ENCODE measurements at places on chromosomes 12 and 14. TPM values are rescaled to one million over a fixed set of nuclear protein-coding genes. Genes with fewer than 3 reads are reported as not detected.

DNA sequence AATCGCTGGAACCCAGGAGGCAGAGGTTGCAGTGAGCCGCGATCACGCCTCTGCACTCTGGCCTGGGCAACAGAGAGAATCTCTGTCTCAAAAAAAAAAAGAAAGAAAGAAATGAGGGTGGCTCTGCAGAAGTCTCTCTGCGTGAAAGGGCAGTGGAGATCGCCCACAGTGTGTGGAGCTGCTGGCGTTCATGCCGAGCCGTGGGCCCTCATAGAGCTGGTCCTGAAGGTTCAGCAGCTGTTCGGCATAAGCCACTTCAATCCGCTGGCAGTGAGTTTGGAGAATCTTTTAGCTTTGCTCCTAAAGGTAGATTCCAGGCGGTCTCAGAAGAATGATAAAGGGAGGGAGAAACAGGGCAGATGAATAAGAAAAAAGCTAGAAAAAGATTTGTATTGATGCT is 36.7 kb upstream of the ATP2A2 start:
- DNase-seq, result no peak

RPL10L gene
- total RNA-seq, result not detected

DNA sequence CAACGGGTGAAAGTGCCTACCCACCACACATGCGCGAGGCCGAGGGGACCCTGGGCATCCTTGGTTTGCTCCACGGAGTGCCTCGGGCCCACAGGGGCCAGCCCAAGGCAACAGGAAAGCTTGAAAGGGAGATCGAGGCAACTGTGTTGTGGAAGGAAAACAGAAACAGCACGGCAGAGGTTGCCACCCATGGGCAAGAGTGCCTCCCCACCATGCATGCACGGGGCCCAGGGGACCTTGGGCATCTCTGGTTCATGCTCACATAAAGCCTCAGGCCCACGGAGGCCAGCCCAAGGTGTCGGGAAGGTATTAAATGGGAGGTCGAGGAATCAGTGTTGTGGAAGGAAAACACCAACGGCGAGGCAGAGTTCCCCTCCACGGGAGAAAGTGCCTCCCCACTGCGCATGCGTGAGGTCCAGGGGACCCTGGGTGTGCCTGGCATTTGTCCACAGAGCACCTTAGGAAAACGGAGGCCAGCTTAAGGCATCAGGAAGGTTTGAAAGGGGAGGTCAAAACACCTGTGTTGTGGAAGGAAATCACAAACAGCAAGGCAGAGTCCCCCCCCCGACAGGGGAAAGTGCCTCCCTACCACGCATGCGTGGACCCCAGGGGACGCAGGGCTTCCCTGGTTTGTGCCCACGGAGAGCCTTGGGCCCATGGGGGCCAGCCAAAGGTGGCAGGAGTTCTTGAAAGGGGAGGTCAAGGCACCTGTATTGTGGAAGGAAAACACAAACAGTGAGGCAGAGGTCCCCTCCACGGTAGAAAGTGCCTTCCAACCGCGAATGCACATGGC is 367.3 kb downstream of the ALG10 start:
- no peak for DNase-seq

KRT77 gene
- total RNA-seq, result not detected

TTC6 gene
- total RNA-seq, result not detected

DNA sequence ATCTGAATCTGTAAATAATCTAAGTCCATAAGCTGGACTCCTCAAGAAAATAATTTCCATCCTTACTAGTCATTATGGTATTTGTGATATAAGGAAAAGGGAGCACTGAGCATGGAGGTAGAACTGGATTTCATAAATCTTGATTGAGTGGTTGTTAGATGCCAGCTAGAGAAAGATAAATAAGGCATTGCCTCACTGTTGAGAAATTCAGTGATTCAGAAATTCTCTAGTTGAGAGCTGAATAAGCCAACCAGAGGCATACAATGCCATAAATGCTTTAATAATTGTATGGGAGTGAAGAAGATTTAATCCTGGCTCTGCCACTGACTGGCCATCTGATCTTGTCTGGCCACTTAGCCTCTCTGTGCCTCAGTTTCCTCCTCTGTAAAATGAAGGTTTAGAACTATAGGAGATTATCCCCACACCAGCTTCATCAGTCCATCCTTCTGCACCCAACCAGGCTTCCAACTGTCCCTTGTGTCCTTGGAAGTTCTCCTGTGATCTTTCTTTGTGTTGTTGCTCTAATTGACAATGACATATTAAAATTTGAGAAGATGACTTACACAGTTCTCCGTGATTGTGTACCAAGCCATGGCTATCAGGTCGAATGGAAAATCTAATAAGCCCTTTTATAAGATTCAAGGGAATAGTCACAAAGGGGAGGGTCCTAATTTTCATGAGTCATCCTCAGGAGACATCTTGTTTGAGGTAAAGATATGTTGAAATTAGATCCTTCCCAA is 394.3 kb downstream of the EGLN3 start:
- no peak for DNase-seq

MOAP1 gene
- 16.8 TPM for total RNA-seq

- no peak for DNase-seq
These were observed 33.9 kb downstream of the FBXO33 start for GRCh38 chr14:39398382-39398781.

PLEKHD1 gene
- total RNA-seq, result not detected

LPAR5 gene
- total RNA-seq, result 2.8 TPM
